ENCODE measurements at places on chromosomes 1 and 21.

GRCh38 chr1:6911974-6912373 is 126.7 kb downstream of the CAMTA1 start:
- no peak for DNase-seq

DNA sequence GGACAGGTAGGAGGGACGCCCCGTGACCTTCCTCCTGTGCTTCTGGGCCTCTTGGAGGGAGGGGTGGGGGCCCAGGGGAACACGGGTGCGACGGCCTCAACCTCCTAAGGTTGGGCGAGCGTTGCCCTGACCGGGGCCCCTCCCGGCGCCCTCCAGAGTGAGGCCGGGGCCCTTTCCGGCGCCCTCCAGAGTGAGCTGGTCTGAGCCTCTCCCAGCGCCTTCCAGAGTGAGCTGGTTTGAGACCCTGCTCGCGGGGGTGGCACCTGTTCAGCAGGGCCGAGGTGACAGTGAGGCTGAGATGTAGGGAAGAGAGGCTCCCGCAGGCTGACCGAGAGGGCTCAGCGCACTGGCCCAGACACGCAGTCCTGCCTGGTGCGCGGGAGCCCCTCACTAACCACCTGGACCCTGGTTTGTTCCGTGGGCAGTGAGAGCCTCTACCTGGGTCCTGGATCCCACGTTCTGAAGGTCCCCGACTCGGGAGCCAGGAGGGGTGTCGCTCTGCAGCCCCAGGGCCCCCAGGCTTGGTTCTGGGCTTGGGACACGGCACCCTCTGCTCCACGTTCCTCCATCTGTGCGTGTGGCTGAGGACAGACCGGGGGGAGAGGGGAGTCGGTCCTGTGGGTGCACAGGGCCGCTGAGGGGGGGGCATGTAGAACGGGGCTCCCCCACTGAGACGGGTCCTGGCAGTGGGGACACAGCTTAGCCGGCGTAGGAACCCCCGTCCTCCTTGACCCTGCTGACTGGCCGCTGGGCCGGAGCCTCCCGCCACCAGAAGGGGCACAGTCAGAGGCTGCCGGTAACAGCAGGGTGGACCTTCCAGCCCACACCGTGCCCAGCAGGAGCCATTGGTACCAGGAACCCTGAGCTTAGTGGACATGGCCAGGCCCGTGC is 1.4 kb downstream of the COL6A1 start:
- DNase-seq: no peak

- DNase-seq: peak; percentile 39
Measured at GRCh38 chr1:183956559-183957188, 80.9 kb downstream of the COLGALT2 start.

- DNase-seq: no peak
Measured at GRCh38 chr1:6338695-6339094, 54.9 kb downstream of the ACOT7 start.

DNA sequence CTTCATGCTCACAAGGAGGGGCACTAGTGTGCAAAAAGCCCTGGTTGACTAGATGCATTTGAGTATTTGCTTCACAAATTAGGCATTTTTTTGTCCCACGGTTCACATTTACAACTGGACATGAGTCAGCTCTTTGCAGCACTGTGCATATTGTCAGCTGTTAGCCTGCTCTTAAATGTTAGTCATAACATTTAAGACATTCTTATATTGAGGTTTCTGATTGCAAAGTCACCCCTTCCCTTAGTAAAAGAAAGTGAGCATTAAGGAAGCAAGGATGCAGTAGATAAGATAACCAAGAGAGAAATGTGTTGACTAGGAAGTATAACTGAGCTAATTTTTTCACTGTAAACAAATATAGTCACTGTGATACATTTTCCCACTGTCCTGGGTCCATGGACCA is 132.6 kb upstream of the CTTNBP2NL start:
- no peak for DNase-seq

DNA sequence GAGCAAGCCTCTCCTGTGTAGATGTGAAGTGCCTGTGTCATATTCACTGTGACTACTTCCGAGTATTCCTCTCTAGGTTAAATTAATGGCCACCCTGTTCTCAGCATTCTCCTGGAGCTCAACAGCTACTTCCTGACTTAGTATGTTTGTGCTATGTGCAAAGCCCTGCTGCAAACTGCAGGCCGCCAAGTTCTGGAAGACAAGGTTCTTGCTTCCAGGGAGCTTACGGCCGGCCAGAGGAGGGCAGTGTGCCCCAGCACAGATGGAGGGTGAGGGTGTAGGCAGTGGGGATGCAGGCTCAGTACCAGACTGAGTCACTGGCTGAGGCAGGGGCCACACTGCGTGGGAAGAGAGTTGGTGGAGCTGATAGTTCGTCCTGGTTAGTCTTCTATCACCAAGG is 43.2 kb downstream of the ELK4 start:
- no peak for DNase-seq

- no peak for DNase-seq
Measured at GRCh38 chr1:58439946-58440345, 106.6 kb downstream of the OMA1 start.

GRCh38 chr1:99784143-99784542 is 17.7 kb upstream of the FRRS1 start:
- no peak for DNase-seq

- no peak for DNase-seq
Measured at GRCh38 chr1:48092401-48092800, 95.2 kb upstream of the TRABD2B start.

DNA sequence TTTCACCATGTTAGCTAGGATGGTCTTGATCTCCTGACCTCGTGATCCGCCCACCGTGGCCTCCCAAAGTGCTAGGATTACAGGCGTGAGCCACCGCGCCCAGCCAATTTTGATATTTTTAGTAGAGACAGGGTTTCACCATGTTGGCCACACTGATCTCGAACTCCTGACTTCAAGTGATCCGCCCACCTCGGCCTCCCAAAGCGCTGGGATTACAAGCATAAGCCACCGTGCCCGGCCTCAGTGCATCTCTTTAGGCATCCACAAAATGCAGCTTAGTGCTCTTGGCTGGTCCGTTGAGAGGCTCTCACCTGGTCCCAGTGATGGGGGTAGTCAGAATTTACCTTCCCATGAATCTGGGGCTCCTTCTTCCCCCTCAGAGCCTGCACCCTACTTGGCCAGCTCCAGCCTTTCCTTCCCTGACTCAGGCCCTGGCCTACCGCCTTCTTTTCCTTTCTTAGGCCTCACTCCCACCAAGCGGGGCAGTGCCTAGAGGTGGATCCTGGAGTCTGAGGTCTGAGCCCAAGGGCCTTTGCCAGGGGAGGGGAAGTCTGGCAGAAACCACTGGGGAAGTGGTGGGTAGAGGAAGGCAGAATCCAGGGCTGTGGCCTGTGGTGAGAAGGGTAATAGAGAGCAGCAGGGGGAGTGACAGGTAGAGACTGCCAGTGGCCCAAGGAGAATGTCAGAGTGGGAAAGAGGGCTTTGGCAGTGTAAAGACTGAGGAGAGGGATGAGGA is 3.7 kb downstream of the LENEP start:
- no peak for DNase-seq

GRCh38 chr1:234288946-234289345 is 84.3 kb upstream of the COA6 start:
- DNase-seq: no peak

DNA sequence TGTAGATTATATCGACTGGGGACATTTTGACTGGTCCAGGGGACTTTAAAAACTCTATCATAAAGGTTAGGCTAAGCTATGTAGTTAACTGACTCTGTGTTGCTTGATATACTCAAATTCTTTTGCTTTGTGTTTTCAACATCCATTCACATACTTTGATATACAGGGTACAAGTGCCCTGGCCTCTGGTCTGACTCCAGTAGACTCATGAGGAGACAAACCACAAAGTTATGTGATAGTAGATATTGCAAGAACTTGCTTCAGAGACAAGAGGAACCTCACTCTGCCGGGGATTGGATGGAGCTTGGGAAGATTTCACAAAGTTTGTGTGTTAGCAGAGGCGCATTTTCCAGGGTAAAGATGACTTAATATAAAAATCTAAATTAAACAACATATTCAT is 1.3 kb downstream of the GORAB start:
- no peak for DNase-seq

DNA sequence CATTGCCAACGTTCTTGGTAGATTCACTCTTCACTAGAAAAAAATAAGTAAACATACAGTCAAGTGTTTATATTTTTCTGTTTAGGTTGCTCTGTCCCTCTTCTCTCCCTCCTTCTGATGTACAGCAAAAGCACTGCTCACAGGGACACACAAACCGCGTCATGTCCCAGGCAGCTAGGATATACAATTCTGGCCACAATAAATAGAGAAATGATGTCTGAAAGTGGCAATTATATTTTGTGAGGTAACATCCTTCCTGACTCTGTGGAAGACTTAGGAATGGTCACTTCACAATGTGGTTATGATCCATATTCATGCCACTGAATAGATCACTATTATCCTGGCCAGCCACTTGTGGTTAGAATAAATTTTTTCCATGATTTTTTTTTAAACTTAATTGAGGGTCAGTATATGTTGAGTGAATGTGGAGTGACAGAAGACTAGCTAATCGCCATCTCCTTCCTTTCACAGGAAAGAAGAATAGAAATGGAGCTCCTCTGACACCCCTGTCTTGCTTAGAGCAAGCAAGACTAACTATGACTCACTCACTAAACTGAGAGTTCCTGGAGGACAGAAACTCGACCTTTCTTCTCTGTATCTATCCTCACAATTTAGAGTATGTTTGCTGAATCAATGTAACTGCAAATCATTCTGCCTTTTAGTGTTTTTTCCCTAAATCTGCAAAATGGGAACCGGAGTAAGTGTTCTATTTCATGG is 54.0 kb downstream of the ZNHIT6 start:
- no peak for DNase-seq

DNA sequence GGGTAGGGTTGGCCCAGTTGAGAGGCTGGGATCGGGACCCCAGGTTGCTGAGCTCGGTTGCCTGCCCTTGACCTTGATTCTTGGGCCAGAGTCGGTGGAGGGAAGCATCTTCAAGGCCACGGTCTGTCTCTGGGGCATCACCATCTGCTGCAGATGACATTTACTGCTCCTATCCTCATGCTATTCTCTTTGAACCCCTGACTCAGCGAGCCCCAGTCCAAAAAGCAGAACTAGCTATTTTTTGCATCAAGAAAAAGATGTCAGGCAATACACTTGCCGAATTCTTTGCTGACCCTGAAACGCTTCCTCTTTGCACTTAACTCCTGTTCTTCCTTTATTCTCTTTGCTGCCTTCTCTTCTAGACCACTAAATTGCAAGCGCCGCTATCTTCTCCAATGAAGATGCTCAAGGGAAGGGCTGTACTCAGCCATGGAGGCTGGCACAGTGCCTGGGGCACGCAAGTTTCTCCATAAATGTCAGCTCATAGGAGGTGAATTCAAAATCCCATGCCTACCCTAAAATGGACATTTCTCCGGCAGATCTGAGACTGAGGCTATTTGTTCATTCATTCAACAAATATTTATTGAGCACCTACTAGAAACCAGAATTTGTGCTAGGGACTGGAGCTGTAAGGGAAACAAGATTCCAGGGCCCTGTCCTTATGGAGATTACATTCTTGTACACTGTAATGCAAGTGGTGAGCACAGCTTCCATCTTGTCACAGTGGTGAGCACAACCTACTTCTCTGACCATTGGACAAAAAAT is 20.5 kb upstream of the CAPZB start:
- no peak for DNase-seq

DNA sequence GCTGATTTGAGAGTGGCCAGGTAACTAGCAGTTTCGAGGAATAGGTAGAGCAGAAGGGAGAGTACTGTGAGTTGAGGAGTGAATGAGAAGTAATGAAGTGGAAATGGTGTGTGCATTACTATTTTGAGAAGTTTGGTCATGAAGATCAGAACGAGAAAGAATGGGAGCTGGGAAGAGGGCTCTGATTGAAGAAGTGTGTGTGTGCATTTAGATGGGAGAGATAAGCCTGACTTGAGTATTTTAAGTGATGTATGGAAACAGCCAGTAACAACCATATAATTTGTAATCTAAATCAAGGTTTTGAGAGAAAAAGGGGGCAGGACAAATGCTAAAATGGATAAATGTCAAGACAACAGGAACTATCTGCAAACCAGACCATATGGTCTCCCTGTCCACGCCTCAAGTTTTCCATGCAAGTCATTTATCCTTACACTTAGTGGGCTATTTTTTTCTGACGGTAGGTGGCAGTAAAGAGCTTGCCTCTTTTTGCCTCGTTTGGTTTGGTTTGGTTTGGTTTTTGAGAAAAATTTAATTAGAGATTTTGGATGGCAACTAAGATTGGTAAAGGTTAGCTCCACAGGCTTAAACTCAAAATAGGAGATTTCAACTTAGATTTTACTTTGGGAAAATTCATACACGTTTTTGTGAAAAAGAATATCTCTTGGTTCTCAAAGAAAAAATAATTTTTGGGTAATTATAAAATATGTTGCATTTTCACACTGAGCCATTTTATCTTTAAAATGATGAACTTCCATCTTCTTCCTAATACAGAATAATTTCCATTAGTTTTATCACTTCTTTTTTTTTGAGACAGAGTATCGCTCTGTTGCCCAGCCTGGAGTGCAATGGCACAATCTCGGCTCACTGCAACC is 9.5 kb upstream of the B3GALNT2 start:
- peak; percentile 25 for DNase-seq

DNA sequence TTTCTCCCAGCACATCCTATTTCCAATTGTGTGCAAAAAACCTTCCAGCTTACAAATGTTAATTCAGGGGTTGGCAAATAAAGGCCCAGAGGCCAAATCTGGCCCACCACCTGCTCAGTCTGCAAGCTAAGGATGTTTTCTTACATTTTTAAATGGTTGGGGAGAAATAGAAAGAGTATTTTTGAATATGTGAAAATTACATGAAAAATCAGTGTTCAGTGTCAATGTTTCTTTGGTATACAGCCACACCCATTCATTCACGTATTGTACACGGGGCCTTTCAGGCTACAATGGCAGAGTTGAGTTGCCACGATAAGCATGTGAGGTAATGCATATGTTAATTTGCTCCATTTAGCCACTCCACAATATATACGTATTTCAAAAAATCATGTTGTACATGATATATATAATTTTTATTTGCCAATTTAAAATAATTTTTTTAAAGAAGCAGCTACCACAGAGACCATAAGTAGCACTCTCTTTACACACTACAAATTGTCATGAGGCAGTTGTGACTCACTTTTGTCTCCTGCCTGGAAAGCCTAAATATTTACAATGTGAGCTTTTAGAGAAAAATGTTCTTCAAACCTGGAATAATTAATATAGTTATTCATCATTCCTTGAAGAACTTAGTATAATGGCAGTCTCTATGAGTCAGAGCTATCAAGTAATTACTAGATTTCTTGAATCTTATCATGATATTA is 189.6 kb downstream of the SMYD3 start:
- DNase-seq: no peak

GRCh38 chr1:221708987-221709386 is 32.9 kb downstream of the DUSP10 start:
- DNase-seq: peak; percentile 32

GRCh38 chr1:100299521-100300222 is 33.7 kb downstream of the RTCA start:
- no peak for DNase-seq

GRCh38 chr1:244460197-244460596 is 876 bp upstream of the CATSPERE start:
- DNase-seq: no peak
